ENCODE measurements at places on chromosomes 12 and 14.

DNA sequence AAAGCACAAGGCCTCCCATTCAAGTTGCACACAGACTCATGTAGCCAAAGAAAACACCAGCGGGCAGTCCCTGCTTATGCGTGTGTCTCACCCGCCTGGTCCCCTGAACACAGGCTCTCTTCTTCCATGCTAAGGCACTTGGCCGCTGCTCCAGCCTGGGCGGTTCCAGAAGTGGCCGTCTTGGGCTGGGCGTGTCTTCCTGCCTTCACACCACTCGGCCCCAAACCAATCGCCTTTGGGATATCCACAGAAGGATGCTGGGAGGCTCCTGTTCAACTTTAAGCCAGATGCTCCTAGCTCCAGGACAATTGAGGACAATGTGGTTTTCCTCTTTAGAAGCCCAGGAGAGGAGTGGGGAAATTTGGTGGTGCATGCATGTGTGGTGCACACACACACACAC lies 2.2 kb downstream of the SCARB1 start:
- no peak for DNase-seq

DNA sequence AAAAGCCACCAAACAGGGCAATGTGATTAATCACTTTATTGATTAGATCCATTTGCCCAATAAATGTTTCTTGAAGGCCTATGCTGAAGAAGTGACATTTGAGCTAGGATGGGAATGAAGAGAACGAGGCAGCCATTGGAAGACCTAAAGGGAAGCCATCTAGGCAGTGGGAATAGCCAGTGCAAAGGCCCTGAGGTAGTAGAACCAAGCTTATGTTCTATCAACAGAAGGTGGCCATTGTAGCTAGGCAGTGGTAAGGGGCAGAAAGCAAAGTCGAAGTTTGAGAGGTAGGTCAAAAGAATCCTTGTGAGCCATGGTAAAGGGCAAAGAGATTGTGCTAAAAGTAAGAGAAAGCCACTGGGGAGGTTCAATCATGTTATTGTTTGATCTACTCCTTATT lies 173.1 kb downstream of the ITPR2 start:
- no peak for DNase-seq

DNA sequence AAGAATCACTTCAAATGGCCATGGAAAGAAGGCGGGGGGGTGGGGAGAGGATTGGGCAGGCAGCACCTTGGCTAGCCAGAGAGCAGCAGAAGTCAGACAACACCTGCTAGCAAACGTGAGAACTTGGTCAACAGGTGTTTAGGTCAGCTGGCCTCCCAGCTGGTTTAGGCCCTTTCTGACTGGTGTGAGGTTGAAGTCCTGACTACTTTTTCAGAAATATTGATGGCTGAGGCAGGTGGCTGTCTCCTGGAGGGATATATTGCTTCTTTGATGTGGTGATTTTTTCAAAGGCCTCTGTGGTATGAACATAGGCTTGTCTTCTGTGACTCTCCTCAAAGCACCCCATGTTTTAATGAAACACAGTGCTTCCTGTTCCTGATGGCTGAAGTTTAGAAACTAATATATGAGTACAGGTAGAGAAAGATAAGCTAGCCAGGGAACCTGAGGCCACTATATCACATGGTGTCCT lies 238.2 kb upstream of the SSTR1 start:
- no peak for DNase-seq

DNA sequence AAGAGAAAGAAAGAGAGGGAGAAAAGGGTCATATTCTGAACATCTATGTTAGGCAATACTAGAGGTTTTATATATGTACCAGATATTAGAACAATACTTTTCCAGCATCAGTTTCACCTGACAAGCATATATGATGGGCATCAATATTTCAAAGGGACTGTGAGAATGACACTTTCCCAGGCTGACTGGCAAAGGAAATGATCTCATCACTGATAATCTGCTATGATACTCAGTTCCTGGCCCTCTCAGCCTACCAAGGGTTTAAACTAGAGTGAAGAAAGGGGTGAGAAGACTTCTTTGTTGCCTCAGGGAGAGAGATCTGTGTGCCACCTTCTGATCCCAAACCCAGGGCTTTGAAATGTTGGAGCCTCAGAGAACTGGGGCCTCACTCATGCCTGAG lies 183.5 kb downstream of the TTC8 start:
- no peak for DNase-seq

GRCh38 chr12:10719482-10719881 lies 3.6 kb downstream of the YBX3 start:
- DNase-seq = no peak

DNA sequence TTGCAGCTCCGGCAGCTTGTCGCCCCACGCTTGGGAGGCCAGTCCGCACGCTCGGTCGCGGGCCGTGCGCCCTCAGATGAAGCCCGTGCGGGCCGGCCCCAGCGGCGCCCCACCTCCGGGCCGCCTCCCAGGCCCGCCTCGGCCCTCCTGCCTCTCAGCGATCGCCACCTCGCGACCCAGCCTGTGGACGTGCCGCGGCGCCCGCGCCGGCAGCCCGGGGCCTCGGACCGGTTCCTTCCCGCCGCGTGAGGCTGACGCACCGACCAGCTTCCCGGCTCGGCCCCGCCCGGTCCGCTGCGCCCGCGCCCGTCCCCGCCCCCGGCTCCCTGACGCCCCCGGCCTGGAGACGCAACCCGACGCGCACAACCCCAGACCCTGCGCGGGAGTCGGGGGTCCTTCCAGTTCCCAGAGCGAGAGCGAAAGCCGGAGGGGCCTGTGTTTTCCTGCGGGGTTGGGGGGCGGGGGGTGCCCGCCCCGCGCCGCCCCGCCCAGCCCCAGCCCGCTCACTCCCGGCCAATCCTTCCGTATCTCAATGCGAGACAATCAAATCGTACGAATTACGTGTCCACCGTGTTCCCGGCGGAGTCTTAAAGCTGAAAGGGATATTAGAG lies at the start of gene ERO1A:
TSS of gene ERO1A (minus strand) at position 78 of the 611 bp plus-strand sequence. CDS start at position 1, 77 bp downstream.
- peak; percentile 39 for DNase-seq

DNA sequence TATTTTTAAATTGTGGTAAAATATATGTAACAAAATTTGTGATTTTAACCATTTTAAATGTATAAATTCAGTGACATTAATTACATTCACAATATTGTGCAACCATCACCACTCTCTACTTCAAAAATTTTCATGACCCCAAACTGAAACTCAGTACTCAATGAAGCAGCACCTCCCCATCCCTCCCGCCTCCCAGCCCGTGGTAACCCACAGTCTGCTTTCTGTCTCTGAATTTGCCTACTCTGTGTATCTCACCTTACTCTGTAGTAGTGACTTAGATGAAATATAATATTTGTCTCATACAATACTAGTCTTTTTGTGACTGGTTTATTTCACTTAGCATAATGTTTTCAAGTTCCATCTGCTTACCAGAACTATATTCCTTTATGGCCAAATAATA lies 36.2 kb downstream of the EML1 start:
- DNase-seq = no peak

- no peak for DNase-seq
These were observed 821.9 kb downstream of the VRK1 start for GRCh38 chr14:97618917-97619690.

- no peak for DNase-seq
These were observed 118.8 kb upstream of the DIO3 start for GRCh38 chr14:101442451-101442850.

DNA sequence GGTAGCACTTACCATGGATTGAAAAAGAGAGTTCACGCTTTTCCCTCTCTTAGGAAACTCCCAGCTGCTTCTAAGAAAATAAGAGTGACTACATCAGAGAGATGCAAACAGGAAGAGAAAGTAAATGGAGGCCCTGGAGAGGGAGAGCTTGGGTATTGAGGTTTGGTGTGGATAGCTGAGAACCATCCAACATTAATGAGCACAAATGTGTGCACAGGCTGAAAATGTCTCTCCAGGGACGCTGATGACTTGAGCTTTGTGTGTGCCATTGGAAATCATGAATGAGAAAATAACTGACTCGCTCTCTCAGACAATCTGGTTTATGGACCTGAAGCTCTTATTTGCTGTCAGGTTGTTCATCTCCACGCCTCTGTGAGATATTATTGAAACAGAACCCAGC lies 318.8 kb downstream of the NRXN3 start:
- DNase-seq = no peak

GRCh38 chr12:14264778-14265177 lies 100.7 kb upstream of the ATF7IP start:
- peak; percentile 74 for DNase-seq

DNA sequence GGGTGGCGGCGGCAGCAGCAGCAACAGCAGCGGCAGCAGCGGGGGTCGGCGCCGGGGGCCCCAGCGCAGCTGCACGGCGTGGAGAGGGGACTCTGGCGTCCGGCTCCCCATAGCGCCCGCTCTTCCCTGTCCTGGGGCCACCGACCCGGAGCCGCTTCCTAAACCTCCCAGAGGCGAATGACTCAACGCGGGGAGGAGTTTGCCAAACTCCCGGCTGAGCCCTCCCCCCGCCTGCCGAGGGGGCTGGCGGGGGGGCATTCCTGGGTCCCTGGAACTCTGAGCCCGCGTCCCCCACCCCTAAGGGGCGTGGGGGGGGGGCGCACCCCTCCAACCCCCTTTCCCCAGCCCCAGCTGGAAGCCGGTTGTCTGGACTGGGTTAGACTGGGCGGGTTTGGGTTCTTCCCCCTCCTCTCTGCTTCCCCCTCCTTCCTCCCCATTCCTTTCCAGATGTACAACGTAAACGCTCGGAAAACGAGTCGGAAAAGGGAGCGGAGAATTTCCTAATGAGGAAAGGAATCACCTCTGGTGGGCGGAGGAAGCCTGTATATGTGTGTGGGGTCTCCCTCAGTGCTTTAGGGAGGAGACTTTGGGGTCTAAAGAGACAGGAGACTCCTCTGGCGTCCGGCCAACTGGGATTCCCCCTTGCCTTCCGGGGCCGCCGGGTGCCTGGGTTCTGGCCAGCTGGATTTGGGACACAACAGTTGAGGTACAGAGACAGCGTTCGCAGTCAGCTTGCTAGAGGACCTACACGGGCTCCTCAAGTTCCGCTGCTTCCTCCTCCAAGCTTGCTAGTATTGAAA lies at the start of gene ITGA5:
TSS of gene ITGA5 (minus strand) at position 179 of the 800 bp plus-strand sequence. CDS start at position 111, 68 bp downstream.
- no peak for DNase-seq

GRCh38 chr12:65881965-65882413 lies 57.7 kb downstream of the HMGA2 start:
- no peak for DNase-seq

DNA sequence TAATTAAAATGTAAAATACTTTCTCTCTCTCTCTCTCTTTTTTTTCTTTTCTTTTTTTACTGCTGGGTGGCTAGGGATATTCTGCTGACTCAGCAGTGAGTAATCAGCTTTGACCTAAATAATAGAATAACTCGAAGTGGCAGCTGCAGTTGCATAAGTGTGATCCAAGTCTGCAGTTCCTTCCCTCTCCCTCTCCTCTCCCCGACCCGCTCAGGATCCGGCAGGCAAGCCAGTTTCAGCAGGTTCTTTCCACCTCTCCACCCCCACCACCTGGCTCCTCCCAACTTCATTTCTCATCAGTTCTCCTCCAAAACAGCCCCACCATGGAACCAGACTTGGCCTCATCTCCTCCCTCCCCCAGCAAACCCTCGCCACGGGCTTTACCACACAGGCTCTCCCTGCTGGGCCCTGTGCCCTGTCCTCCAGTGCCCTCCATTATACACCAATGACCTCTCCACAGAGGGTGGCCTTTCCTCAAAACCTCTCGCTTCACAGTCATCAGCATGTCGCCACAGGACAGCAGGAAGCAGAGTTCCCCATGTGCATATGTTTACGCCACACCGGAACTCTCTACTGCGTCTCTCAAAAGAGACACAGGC lies 22.4 kb downstream of the SLC7A8 start:
- DNase-seq = peak; percentile 56

- DNase-seq = no peak
These were observed 29.7 kb downstream of the BHLHE41 start for GRCh38 chr12:26095186-26095585.

- peak; percentile 42 for DNase-seq
These were observed 268.5 kb upstream of the USP15 start for GRCh38 chr12:61991661-61992060.

DNA sequence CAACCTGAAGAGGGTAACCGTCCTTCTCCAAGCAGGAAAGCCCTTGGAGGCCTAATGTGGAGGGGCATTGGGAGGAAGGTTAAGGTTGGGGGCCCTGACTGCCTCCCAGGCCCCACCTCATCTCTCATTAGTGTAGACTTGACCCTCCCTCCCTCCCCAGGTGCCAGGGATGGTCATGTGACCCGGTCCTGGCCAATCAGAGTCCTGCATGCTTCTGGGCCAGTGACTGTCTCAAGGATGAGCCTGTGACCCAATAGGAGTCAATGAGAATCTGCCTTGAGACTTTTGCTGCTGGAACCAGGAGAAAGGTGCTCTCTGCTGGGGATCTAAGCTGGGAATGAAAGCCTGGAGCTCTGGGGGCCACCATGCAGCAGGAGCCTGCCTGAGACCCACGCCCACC lies 70.8 kb downstream of the NCOR2 start:
- no peak for DNase-seq

- no peak for DNase-seq
These were observed 13.2 kb upstream of the MDM2 start for GRCh38 chr12:68794653-68795251.

DNA sequence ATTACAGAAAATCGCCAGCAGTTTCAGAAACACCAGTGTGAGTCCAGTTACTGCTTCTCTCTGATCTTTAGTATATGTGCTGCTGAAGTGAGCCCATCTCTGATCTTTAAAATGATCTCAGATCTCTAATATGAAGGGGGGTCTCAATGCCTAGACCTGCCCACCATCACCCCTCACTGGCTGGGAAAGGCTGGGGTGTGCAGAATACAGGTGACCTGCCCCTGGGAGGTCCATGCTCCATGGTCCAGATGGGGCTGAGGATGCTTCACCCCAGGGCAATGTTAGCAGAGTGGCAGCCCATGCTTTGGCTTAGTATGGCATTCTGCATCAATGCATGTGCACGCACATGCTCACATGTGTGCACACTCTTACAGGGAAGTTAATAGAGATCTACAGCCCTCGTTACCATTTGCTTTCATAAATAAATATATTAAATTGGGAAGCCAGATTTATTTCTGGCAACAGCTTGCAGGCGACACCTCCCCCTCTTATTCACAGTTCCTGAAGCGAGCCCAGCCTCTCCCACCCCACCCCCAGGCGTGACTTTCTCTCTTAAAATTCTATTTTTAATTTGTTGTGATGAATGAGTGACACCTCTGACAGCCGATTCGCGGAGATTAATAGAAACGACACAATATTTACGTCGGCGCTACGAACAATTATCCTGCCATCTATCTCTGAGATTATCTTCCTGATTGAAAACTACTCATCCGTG lies 104.7 kb upstream of the ESRRB start:
- no peak for DNase-seq

GRCh38 chr12:4134448-4135263 lies 138.9 kb upstream of the CCND2 start:
- no peak for DNase-seq

- no peak for DNase-seq
These were observed 22.5 kb downstream of the E2F7 start for GRCh38 chr12:77042833-77043232.

- DNase-seq = no peak
These were observed 313.1 kb downstream of the ADGRD1 start for GRCh38 chr12:131266591-131267467.

GRCh38 chr14:76742966-76743365 lies 18.3 kb upstream of the VASH1 start:
- DNase-seq = peak; percentile 90

DNA sequence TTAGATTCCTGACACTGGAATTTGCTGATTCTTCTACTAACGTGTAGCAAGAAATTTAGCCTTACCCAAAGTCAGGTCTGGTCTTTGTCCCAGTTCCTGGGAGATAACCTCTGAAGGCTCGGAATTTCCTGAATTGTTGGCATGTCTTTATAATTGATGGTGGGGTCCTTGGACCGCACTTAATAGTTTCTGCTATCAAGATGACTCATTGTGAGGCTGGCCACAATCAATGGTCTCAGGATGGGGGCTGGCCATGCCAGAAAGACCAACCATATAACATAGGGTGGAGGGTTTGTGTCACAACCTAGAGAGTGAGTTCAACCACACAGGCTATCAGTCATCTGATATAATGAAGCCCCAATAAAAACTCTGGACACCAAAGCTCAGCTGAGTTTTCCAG lies 259.7 kb downstream of the DAD1 start:
- DNase-seq = no peak

All from AML-193 (cell line).